CD4-positive, alpha-beta T cell treated with Interleukin-6 at 100 ng/mL for 8 hours (primary cell): ENCODE measurements at places on chromosomes 5 and 9.

GRCh38 chr9:129549139-129549538 lies 71.8 kb downstream of the C9orf50 start:
- no peak for DNase-seq

DNA sequence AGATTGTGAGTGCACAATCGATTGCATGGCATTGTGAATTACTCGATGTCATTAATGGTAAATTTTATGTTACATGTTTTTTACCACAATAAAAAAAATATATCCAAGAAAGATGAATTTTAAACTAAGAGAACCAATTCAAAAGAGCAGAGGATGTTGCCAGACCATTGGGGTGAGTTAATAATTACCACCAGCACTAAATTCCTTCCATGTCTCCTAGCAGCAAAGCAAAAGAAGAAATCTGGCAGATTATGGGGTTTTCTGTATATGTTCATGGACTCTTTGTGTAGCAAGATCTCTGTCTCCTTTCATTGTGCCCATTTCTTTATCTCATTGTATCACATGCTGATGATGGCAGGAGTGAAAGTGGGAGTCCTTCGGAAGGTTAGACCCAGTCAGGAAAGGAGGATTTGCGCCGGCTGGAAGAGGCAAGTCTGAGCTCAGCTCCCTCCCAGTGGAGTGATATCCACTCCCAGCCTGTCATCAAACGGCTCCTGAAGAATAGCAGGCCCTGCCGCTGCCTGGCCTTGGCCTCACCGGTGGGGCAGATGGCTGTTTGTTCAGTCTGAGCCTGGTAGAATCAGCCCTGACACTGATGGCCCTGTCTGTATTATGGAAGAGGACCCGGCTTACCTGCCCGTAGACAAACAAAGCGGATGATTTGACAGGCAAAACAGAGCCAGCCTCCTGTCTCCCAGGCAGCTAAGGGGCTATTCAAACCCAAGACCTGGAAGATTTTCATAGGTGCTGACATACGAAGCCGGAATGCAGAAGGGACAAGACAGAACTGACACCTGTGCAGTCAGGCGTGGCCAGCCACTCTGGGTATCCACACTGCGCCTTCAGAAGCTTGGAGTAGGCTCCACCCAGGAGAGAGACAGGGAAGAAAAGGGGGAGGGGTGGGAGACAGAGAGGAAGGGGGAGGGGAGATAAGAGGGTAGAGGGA lies 21.9 kb upstream of the FOXE1 start:
- DNase-seq, result no peak

GRCh38 chr5:128225245-128226030 lies 141.9 kb downstream of the SLC12A2 start:
- no peak for DNase-seq

- peak; percentile 25 for DNase-seq
Measured at GRCh38 chr9:35603506-35603985, 1.5 kb upstream of the TESK1 start.

DNA sequence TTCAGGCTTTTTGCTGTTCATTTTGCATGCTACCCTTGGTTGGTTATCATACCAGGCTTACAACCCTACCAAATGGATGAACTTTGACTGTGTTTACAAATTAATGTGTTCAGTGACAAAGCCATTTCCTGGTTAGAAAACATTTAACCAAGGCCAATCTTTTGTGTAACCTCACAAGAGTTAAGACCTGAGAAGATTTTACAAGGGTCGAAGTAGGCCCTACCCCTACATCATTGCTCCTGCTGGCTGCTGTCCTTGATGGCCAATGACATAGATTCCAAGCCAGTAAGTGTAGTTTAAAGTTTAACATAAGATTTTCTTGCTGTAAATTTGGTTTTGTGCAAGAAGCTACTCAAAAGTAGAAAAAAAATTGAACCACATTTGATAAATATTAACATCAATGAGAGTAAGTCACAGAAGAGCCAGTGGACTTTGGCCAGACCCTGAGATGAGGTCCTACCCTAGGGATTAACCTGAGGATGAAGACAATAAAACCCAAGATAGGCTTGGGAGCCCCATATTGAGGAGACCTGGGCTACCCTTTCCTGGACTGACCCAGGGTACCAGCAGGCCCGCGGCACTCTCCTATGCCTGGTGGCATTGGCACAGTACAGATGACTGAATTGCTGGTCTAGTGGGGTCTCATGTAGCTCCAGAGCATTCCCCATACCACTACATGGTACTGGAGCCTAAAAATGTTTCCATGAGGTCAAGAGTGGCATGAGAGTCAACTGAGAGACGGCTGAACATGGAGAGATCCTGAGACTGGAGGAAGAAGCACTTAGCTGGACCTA lies 8.3 kb downstream of the C1QTNF3 start:
- DNase-seq, result no peak

GRCh38 chr5:62395210-62395950 lies 8.3 kb downstream of the DIMT1 start:
- DNase-seq, result no peak

GRCh38 chr5:132661231-132662003 lies 3.4 kb downstream of the IL13 start:
- no peak for DNase-seq

DNA sequence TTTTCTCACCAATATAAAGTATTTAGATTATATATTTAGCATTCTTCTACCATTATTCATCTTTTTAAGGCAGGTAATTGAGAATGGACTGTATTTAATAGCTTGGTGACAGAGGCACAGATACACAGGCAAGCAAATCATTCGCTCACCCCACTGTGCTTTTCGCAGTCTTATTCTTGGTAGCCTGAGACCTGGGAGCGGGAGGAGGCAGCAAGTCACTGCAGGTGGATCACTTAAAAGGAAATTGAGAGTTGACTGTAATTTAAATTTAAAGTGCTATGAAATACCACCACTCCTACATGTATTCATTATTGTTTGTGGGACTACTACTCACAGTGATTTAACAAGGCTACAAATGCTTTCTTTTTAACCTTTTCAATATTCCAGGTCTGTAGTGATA lies 9.7 kb downstream of the RICTOR start:
- no peak for DNase-seq

- no peak for DNase-seq
Measured at GRCh38 chr5:115985802-115986757, 23.8 kb downstream of the LVRN start.

DNA sequence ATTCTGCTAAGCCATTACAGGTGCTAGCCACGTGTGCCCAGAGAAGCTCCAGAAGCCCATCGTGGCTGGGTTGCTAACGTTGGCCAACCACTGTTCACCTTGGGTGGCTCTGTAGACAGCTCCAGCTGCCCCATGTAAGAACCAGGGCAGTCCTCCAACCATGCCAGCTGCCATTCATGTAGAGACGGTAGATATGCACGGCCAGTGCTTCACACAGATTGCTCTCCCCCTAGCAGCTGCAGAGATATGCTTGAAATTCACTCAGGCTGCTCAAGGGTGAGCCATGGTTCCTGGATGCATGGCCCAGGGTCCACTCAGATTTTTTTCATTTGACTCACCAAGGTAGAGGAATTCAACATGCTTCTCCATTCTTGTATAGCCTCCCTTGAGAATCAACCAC lies 31.0 kb downstream of the GADD45G start:
- DNase-seq, result no peak

DNA sequence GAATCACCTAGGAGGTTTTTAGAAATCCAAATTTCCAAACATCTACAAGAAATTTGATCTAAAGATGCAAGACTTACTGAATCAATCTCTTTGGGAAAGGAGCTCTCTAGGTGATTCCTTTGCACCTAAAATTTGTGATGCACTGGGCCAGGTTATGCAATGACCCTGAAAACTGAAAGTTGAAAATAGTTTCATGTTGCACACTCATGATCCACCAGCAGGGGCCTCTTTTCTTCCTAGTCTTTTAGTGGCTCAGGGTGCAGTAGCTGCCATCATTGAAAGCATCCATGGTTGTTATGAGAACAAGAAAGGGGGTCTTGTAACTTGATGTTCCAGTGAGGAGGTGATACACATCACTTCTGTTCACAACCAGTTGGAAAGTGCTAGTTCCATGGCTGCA lies 486.8 kb downstream of the PSAT1 start:
- DNase-seq, result no peak

DNA sequence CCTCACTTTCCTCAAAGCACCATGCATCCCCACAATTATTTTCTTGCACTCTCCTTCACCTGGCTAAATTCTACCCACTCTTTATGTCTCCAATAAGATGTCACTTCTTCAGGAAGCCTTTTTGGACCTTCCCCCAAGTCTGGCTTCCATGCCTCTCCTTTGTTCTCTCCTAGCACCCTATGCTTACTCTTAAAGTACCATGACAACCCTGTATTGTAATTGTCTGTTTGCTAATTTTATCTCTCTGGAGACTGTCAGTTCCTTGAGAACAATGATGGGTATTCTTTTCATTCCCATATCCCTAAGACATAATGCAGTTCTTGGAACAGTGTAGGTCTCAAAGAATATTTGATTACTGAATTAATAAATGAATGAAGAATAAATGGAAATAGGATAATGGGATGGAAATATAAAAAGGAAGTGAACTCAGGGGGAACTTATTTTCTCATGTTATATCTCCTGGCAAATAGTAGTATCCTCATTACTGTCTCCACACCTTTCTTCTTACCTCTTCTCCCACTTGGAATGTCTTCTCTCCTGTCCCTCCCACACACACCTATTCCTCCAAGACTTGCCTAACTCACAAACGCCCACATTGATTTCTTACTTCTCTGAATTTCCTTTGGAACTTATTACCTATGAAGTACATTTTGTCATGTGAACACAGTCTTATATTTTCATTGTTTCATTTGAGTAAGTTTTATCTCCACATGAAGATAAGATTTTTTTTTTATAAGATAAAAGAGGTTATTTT lies 499.1 kb downstream of the NFIB start:
- DNase-seq, result no peak

DNA sequence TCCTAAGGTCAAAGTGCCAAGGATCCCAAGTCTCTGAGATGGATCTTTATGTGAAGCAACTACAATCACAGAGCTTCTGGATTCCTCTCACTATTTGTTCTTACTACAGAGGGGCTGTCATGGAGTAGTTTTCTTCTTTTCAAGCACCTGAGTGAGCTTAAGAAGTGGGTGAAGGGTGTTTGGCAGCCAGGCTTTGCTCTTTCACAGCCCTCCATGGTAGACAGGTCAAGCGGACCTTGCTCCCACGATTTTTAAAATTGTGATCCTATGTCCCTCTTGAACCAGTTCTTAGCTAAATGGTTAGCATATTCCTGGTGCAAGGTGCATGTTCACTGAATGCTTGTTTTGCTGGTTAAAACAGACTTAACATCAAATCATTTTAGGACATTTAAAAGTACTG lies 332.2 kb downstream of the GADD45G start:
- DNase-seq, result no peak

DNA sequence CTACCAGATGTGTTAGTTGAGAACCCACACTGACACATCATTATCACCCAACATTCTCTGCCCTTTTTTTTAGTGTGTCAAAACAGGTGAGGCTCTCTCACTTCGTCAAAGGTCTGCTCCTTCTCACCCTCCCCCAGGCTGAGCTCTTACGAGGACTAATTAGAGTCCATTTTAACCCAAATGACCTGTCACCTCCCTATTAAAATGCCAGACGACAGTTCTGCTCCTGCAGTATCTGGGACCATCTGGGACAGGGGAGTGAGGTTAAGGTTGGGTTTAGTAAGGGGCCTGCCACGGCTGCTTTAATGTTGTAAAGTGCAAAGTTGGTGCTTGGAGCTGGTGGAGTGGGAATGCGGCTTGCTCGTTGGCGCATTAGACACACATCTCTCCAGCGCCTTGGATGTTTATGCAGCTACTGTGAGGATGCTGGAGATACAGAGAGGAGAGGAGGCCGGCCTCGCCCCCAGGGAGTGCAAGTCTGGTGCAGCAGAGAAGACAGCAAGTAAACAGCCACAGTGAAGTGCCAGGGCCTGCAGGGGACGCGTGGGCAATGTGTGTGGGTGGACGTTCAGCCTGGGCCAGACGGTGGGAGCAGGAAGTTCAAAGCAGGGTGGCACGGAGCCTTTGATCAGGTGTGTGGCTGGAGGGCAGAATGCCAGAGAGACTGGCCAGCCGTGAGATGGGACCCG lies 96.2 kb downstream of the C9orf50 start:
- no peak for DNase-seq

DNA sequence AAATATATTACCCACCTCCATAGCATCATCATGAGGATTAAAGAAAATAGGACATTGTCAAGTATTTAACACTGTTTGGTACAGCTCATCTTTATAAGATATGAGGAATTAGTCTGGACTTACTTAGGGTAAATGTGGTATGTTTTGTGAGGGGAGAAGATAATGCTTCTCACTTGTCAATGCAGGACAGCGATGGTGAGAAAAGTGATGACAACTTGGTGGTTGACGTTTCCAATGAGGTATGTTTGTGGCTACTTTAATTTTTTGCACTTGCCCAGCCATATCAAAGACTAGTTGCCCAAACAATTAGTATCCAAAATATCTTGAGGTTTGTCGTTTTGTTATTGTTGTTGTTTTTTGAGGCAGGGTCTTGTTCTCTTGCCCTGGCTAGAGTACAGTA lies 133.9 kb downstream of the TLE4 start:
- DNase-seq, result no peak

- DNase-seq, result no peak
Measured at GRCh38 chr5:147626464-147626863, 116.6 kb upstream of the DPYSL3 start.

DNA sequence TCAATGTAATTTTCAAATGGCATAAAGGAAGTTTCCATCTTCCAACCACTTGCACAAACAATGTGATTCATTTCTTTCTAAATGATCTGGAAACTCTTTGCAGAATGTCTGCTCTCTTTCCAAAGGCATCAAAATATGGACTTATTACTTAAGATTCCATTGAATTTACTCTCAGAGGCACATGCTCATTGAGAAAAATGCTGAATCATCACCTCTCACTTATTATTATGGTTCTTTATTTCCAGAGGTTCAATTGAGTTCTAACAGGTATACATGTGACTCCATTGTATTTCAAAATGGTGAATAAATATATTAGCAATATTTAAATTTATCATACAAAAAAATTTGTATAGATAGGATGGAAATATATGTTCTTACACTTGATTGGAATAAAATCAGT lies 1140.6 kb downstream of the EFNA5 start:
- DNase-seq, result no peak

DNA sequence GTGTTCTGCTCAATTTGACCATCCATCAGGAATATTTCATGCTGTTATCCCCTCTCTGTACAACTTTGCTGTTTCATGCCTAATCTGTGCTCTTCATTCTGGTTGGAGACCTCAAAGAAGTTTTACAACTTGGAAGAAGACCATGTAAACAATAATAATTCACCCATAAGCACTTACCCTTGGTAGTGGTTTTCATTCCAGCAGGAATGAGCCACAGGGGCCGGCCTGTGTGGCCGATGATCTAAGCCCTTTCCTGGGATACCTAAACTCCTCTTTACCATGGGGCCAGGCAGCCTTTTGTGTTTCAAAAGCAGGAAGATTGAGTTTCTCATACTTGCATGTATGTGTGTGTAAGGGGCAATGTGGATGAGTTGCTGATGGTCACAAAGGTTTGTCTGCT lies 165.0 kb downstream of the FGF1 start:
- DNase-seq, result no peak

- DNase-seq, result no peak
Measured at GRCh38 chr5:143315929-143316328, 87.6 kb downstream of the NR3C1 start.
